ENCODE measurements at places on chromosomes 12 and 14. TPM values are rescaled to one million over a fixed set of nuclear protein-coding genes. Genes with fewer than 3 reads are reported as not detected.

DNA sequence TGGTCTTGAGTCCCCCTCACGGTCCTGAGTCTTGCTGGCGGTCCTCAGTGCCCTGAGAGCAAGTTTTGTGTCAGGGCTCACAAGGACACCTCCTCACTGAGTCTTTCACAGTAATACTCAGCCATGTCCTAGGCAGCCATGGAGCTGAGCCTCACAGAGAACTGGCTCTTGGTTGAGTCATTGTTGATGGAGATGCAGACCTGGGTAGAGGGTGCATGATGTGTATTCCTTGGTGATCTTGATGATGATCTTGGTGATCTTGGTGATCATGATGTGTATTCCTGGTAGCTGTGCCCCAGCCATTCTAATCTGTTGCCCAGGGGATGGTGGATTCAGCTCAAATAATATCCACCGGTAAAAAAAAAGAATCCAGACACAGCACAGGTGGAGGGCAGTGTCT lies 495.4 kb downstream of the TMEM121 start:
- DNase-seq = no peak

The SLC6A13 gene
- total RNA-seq = not detected

DNA sequence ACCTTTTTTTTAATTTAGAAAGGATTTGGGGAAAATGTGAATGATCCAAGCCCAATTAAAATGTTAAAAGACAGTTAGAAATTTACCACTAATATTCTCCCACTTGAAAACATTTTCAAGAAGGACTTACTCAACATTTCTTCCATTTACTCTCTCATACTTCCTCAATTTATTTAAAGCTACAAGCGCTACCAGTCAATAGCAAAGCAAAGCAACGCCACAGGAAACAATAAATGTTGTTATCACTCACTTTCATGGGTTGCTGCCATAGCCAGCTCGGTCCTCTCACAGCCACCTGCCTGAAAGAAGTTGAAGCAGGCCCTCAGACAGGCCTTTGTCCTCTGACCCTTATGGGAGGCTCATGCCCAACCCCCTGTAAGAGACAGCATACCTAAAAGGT lies 6.0 kb upstream of the SOS2 start:
- no peak for DNase-seq

The KRT71 gene
- total RNA-seq = not detected

GRCh38 chr12:45666816-45667215 lies 62.7 kb upstream of the ARID2 start:
- DNase-seq = no peak

GRCh38 chr14:94383777-94384176 lies 4.6 kb downstream of the SERPINA1 start:
- DNase-seq = no peak

GRCh38 chr14:30193101-30193500 lies 265.5 kb upstream of the PRKD1 start:
- DNase-seq = no peak

GRCh38 chr12:85923767-85924331 lies 49.8 kb downstream of the NTS start:
- DNase-seq = no peak

The TSPAN31 gene
- 18.2 TPM for total RNA-seq

GRCh38 chr12:117042171-117042842 lies 56.9 kb downstream of the TESC start:
- peak; percentile 27 for DNase-seq

GRCh38 chr14:62179367-62180018 lies 417.3 kb downstream of the SNAPC1 start:
- peak; percentile 46 for DNase-seq

- no peak for DNase-seq
Measured at GRCh38 chr12:102888511-102888910, 28.5 kb downstream of the PAH start.

The RERGL gene
- not detected for total RNA-seq

- DNase-seq = no peak
Measured at GRCh38 chr12:103161582-103162362, 204.3 kb downstream of the ASCL1 start.

The KRT2 gene
- total RNA-seq = not detected

DNA sequence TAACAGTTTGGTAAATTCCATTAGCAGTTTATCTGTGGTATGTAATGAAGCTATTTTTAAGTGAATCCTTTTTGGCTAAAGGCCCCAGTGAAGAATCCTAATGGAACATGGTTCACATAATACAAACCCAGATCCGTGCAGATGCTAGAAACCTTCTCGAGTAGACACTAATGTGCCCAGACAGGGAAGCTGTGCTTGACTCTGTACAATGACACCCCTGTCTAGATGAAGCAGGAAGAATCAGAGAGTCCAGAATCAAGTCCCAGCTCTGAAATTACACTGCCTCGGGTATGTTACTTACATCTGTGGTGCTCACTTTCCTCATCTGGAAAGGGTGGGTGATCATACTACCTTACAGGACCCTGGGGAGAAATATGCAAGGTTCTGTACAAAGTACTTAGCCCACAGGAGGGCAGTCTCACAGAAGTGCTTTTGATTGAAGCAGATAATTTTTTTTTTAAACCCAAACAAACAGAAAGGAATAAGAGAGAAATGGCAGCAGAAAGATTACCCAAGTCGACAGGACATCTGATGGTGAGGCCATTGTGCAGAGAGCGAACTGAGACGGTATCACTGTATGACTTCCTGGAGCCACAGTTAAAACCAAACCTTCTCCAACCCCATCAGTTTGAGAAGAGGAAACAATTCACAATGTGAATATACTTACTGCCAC lies 8.5 kb downstream of the CRACR2A start:
- no peak for DNase-seq
